ENCODE measurements at places on chromosomes 6 and 20. TPM values are rescaled to one million over a fixed set of nuclear protein-coding genes. Genes with fewer than 3 reads are reported as not detected.

DNA sequence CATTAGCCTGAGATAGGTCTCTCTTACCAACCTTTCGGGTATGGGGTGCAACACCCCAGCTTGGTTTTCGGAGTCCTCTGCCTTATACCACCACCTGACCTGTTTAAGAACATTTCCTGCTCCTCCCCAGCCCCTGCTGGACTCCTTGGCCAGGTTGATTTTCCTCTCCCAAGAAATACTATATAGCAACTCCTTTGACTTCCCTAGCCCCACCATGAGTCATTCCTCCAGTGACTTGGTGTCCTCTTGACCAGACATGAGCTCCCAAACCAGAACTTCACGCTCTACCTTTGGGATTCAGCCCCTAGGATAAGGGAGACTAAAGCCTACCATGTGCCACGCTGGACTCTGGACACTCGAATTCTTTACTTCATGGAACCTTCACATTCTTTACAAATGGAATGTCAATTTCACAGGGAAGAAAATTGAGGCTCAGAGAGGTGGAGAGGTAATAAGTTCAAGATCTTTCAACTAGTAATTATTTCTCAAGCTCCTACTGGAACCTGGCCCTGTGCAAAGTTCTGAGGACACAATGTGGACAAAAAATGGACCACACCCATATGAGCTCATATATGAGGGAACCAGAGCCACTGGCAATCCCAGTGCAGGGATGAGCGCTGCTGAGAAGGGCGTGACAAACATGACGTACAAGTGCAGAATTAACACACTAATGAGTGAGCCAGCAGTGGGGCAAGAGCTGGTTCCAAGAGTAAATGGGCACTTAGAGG lies 48.2 kb downstream of the SIRPA start:
- peaks cover 71% of the 10 kb centered on the region for H3K27me3 ChIP-seq
- peaks cover 5% of the 10 kb centered on the region for H3K4me1 ChIP-seq
- no peaks in the 10 kb centered on the region for H3K36me3 ChIP-seq
- no peak overlapping the region for H3K27ac ChIP-seq

- peaks cover 4% of the 10 kb centered on the region for H3K4me1 ChIP-seq
- H3K36me3 ChIP-seq = peaks cover 35% of the 10 kb centered on the region
- H3K4me3 ChIP-seq = no peak overlapping the region
- DNase-seq = no peak
Observed at GRCh38 chr20:62135573-62136266, 7.5 kb downstream of the PSMA7 start.

DNA sequence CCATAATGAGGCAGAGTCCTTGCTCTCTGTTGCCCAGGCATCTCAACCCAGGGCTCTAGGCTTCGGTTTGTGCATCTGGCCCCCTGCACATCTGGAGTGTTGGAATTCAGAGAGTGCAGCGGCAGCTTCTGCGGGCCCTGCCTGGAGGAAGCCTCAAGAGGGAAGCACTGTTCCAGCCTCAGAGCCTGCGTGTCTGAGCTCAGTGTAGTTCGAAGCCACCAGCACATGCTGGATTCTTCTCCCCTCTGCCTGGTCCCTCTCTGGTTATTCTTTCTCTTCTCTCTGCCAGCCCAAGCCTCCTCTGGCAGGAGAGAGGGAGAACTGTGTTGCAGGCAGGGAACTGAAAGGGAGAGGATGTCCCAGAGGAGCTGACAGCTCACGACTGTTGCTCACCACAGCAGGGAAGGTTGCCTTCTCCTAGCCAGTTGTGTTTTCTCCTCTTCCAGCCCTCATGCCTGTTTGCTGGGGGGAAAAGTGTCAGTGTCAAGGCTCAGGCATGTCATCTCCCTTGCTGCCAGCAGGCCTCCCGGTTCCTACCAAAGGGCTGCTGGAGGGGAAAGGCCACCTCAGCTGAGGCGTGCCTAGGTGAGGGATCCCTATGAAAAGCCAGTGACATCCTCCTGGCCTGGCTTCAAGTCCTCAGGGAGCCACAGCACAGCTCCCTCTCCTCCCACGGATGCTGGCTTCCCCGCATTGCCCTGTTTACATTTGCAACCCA lies 126.0 kb upstream of the LRFN2 start:
- DNase-seq = no peak
- no peak overlapping the region for H3K27ac ChIP-seq
- H3K4me1 ChIP-seq = peaks cover 43% of the 10 kb centered on the region

Gene CDSN
- total RNA-seq = not detected

Gene SIM1
- 6.9 TPM for total RNA-seq

GRCh38 chr6:105691971-105692370 lies 289.1 kb upstream of the PREP start:
- H3K4me3 ChIP-seq = no peak overlapping the region
- no peak for DNase-seq
- no peak overlapping the region for H3K27ac ChIP-seq

Gene CAP2
- total RNA-seq = 15.5 TPM

GRCh38 chr6:40542175-40542764 lies 44.9 kb downstream of the LRFN2 start:
- H3K4me1 ChIP-seq = no peaks in the 10 kb centered on the region
- H3K27me3 ChIP-seq = peaks cover 54% of the 10 kb centered on the region
- H3K4me3 ChIP-seq = no peak overlapping the region
- no peak overlapping the region for H3K27ac ChIP-seq
- H3K36me3 ChIP-seq = no peaks in the 10 kb centered on the region

Gene C20orf204
- total RNA-seq = 3.3 TPM

- H3K4me1 ChIP-seq = peaks cover 40% of the 10 kb centered on the region
- no peaks in the 10 kb centered on the region for H3K36me3 ChIP-seq
- no peak for DNase-seq
- H3K4me3 ChIP-seq = no peak overlapping the region
- H3K27ac ChIP-seq = no peak overlapping the region
Observed at GRCh38 chr6:125814481-125814880, 23.7 kb downstream of the NCOA7 start.

Gene SLC32A1
- total RNA-seq = not detected

DNA sequence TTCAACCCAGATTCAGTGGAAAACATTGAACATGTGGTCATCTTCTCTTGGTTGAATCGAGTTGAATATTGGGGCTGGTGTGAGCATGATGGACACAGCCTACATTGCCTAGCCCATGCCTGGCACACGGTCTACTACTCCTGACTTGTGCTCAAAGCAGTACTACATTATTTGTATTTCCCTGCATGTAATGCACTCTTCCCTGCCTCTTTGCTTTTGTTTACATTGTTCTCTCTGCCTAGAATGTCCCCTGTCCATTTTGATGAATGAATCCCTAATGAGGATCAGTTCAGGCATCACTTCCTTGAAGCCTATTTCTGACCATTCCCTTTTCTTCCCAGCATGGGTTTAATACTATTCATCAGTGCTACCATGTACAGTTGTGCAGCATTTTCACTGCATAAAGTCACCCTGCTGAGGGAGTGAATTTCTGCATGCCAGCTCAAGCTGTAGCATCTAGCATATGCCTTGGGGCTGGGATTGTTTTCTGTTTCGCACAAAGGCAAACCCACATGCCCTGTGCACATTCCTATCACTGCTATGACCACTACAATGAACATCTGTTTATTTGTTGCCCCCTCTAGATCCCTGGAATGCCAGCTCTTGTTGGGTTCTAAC lies 75.3 kb upstream of the CCN6 start:
- H3K36me3 ChIP-seq = no peaks in the 10 kb centered on the region
- no peak overlapping the region for H3K4me3 ChIP-seq
- no peak for DNase-seq
- peaks cover 9% of the 10 kb centered on the region for H3K27me3 ChIP-seq
- H3K4me1 ChIP-seq = peaks cover 3% of the 10 kb centered on the region

Gene SOBP
- 15.4 TPM for total RNA-seq

Gene EFCAB8
- 0.29 TPM for total RNA-seq

Gene NEDD9
- total RNA-seq = 13.6 TPM

DNA sequence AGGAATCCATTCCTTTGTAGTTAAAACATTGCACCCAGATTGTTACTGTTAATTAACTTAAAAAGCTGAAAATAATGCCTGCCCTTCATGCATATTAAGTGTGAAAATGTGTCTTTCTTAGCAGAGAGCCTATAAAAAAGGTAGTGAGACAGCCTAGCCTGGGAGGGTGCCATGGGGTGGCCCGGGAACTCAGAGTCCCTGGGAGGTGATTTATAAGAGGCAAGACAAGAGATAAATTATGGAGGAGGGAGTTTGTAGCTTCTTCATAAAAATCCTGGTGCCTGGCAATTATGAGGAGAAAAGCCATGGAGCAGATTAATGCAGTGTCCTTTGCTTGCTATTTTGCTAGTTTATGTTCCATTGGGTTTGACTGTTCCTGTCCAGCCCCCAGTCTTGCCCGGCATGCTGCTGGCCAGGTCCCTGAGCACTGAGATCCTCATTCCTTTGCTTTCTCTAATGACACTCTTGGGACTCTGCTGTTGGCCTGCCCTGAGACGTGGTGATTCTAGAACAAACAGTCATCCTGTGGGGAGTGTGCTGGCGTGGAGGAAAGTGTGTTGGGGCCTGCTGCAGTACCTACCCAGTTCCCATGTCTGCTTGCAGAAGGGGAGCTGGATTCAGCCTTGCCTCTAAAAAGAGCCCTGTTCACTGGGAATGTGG lies 4.2 kb downstream of the MLN start:
- peaks cover 36% of the 10 kb centered on the region for H3K27me3 ChIP-seq
- no peak overlapping the region for H3K27ac ChIP-seq
- H3K4me3 ChIP-seq = no peak overlapping the region
- peaks cover 7% of the 10 kb centered on the region for H3K4me1 ChIP-seq
- H3K36me3 ChIP-seq = no peaks in the 10 kb centered on the region
- no peak for DNase-seq

DNA sequence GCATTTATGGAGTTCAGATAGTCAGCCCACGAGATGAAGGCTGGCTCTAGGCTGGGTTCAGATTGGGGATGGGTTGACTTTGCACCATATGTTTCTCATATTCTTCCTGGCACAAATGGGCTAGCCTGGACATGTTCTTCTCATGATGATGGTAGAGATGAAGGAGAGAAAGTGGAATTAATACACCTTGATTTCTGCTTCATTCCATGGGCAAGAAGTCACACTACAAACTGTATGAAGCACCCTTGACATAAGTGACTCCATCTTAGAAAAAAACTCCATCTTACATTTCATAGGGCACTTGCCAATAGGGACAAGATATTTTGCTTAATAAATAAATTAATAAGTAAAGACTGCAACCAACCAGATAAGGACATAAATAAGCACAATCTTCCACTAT lies 12.0 kb upstream of the CD83 start:
- no peaks in the 10 kb centered on the region for H3K36me3 ChIP-seq
- no peak for DNase-seq
- no peaks in the 10 kb centered on the region for H3K4me1 ChIP-seq
- no peak overlapping the region for H3K27ac ChIP-seq

- peaks cover 35% of the 10 kb centered on the region for H3K4me1 ChIP-seq
- peak overlapping the region; percentile 81 for H3K27ac ChIP-seq
- no peak for DNase-seq
- no peak overlapping the region for H3K4me3 ChIP-seq
Observed at GRCh38 chr6:11218102-11218442, 14.4 kb downstream of the NEDD9 start.

Gene SRC
- total RNA-seq = 126 TPM

GRCh38 chr6:62354261-62354660 lies 68.2 kb upstream of the KHDRBS2 start:
- no peak overlapping the region for H3K4me3 ChIP-seq
- DNase-seq = no peak
- no peak overlapping the region for H3K27ac ChIP-seq
- H3K36me3 ChIP-seq = no peaks in the 10 kb centered on the region
- H3K4me1 ChIP-seq = peaks cover 7% of the 10 kb centered on the region

Gene DEFB119
- not detected for total RNA-seq

DNA sequence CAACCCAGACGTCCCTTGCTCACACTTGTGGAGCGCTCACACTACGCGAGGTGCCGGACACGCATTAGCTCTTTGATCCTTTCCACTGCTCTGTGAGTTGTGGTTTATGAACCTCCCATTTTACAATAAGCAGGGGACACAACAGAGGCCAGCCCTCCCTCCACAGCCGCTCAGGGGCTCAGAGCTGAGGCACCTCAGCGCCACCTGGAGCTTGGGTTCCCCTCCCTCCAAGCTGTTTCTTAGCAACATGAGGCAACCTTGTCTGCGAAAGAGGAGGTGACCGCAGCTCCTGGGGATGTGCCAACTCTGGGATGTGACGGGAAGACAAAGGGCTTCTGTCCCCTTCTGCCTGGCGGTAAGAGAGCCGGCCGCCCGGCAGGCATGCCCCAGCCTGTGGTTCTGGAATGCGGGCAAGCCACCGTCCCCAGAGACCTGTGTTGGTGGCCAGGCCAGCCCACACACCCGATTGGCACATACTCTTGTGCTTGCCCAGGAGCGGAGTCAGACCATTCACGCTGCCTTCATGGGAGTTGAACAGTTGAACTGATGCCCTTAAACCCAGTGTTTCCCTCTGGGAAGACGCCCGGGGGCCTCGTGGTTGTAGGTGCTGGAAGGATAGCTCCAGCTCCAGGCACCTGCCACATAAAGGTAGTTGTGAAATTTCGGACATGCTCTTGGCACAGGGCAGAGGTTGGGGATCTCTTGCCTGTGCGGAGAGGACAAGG lies 44.5 kb downstream of the RBM38 start:
- no peak overlapping the region for H3K4me3 ChIP-seq
- no peak overlapping the region for H3K27ac ChIP-seq
- DNase-seq = no peak
- no peaks in the 10 kb centered on the region for H3K4me1 ChIP-seq

GRCh38 chr6:135093578-135093977 lies 39.0 kb upstream of the HBS1L start:
- H3K27ac ChIP-seq = no peak overlapping the region
- no peak overlapping the region for H3K4me3 ChIP-seq
- H3K27me3 ChIP-seq = no peaks in the 10 kb centered on the region
- H3K36me3 ChIP-seq = no peaks in the 10 kb centered on the region
- peaks cover 12% of the 10 kb centered on the region for H3K4me1 ChIP-seq
- DNase-seq = no peak

GRCh38 chr6:6230286-6230685 lies 90.2 kb downstream of the F13A1 start:
- peaks cover 6% of the 10 kb centered on the region for H3K4me1 ChIP-seq
- DNase-seq = no peak
- no peaks in the 10 kb centered on the region for H3K27me3 ChIP-seq
- no peaks in the 10 kb centered on the region for H3K36me3 ChIP-seq
- H3K27ac ChIP-seq = no peak overlapping the region

GRCh38 chr6:54903884-54904283 lies 57.3 kb downstream of the FAM83B start:
- peaks cover 14% of the 10 kb centered on the region for H3K4me1 ChIP-seq
- H3K27me3 ChIP-seq = no peaks in the 10 kb centered on the region
- peaks cover 3% of the 10 kb centered on the region for H3K36me3 ChIP-seq
- H3K4me3 ChIP-seq = no peak overlapping the region

Gene TNFRSF21
- total RNA-seq = 49.7 TPM

DNA sequence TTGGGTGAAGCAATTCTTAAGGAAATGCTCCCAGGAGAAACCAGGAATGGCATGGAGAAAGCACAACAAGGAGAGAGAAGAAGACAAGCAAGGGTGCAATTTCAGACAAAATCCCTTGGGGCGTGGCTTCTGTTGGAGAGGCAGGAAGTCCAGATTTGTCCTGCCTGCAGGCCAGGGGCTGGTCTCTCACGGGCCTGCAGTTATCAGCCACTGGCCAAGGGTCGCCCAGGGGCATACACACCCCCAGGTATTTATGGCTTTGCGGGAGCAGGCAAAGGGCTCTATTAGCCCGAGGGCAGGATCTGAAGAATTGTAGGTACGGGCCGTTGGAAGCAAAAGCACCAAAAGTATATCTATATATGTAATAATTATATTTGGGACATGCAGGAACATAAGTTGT lies 87.7 kb downstream of the IYD start:
- no peak overlapping the region for H3K4me3 ChIP-seq
- H3K27me3 ChIP-seq = no peaks in the 10 kb centered on the region
- no peaks in the 10 kb centered on the region for H3K4me1 ChIP-seq

Data from progenitor cell of endocrine pancreas (in vitro differentiated cells).